ENCODE measurements at places on chromosomes 5 and 9.
A peak's percentile ranks its signal among the peaks of the same experiment; 100 is the strongest.

DNA sequence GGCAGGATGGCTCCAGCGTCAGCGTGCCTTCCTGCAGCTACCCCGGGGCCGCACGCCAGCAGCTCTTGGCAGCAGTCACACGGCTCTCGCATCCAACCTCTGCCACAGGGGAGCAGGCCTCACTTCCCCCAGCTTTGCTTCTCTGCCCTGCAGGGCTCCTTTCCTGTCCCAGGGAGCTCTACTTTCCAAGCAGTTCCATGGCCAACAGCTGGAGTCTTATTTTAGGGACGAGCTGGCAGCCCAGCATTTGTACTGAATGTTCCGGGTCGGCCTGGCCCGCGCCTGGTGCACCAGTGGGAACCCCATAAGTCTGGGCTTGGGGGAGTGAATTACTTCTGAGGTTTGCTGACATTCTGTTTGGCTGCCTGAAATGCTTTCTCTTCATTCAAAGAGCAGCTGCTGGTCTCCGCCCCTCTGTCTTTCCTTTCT, 34.6 kb downstream of the GADD45G start:
- no peak for DNase-seq

- no peak for DNase-seq
Observed at GRCh38 chr5:43172779-43173178, 19.2 kb upstream of the NIM1K start.

GRCh38 chr9:123201083-123201482, 67.3 kb downstream of the STRBP start:
- DNase-seq, result no peak

DNA sequence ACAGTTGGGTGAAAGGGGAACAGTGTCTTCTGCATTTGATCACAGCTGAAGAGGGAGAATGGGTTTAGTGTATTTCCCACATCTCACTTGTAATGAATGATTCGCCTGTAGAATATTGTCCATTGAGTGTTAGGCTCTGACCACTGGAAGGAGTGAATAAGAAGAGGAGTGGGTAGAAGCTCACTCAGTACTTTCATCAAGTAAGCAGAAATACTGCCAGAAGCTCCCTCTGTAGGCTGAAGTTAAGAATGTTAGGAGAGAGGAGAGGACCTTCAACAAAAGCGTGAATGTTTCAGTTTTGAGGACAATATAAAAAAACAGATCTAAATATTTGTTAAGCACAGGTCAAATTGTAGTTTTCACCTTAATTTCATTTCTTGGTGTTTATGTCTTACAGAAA, 27.5 kb downstream of the FSD1L start:
- no peak for DNase-seq

DNA sequence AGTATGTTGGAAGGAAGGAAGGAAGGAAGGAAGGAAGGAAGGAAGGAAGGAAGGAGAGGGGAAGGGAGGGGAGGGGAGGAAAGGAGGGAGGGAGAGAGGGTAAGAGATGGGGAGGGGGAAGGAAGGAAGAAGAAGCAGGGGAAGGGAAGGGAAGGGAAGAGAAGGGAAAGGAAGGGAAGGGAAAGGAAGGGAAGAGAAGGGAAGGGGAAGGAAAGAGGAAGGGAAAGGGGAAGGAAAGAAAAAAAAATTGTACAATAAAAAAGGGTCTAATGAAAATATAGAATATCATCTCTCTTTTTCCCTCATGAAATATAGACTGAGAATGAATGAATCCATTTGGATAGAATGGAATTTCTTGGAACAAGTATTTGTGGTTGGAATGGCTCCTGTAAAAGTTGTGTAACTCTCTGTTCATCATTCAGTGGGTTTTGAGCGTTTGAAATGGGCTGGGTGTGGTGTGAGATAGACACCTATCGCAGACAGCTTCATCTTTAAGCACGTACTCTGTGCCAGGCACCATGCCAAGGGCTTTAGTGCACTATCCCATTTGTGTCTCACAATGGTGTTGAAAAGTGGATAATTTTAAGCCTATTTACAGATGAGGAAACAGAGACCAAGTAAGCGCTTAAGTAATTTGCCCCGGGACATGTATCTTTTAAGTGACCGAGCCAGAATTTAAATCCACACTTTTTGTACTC, 11.6 kb upstream of the PAPPA start:
- DNase-seq, result no peak

DNA sequence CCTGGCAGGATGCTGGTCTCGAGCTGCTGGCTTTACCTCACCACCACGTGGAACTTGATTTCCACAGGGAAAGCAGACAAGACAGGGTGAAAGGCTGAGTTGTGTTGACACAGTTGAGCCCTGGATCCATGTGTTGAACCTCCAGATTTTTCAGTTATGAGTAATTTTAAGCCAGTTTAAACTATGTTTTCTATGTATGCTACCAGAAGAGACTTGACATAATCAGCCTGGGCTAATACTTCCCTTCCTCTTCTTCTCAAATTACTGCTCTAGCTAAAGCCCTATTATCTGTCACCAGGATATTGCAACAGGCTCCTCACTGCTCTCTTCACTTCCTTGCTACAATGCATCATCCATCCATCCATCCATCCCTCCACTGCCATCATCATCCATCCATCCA, 12.0 kb upstream of the PHYKPL start:
- no peak for DNase-seq

DNA sequence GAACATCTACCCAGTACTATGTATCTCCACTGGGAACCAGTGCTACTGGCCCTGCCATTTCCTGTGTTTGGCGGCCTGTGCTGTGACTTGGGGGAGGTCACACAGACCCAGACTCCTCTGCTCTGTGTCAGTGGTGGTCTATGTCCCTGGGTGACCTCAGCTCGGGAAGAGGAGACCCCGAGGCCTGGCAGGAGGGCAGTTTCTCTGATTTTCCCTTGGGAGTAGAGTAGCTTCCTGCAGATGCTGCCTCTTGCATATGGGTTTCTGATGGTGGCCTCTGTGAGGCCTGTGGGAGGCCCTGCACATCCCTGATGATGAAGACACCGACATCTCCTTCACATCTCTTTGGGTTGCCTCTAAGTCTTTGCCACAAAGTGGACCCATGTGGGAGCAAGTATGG, 13.0 kb upstream of the SMIM32 start:
- no peak for DNase-seq

- DNase-seq, result no peak
Observed at GRCh38 chr9:111622626-111623025, 8.5 kb upstream of the DNAJC25 start.

DNA sequence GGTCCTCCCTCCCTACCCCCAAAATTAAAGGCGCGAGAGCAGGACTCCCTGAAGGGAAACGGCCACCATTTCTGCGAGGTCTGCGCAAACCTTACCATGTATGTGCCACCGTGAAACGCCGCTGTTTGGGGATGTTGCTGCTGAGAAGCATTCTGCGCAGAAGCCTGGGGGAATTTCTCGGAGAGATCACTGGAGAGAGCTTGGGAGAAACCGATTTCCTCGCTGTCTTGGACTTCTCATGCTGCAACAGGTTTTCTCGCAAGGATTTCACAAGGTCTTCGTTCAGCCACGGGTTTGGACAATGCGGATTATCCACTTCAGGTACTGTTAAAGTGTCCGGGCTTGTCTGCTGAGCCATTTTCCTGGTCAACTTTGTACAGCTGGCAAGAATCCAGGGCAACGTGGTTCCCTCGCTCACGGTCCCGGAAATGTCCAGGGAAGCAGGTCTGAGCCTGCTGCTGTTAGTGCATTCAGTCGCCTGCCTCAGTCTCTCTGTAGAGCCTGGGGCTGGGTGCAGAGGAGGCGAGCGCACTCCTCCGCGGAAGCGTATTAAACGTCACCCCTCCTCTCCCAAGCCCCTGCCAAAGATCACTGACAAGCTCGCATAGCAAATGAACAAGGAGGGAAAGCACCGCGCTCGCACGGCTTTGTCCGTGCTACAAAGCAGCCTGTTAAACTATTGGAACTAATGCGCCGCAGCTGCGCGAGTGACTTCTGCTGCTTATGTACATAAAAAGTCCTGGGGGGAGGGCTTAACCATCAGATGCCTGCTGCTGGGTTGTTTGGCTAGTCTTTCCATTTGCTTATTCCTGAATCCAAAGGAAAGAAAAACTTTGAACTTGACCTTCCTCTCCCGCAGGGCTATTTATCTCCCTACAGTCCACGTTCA, 125.1 kb downstream of the PDE4D start:
- DNase-seq, result peak; percentile 38

GRCh38 chr5:53426878-53427277, 53.6 kb upstream of the FST start:
- DNase-seq, result no peak

DNA sequence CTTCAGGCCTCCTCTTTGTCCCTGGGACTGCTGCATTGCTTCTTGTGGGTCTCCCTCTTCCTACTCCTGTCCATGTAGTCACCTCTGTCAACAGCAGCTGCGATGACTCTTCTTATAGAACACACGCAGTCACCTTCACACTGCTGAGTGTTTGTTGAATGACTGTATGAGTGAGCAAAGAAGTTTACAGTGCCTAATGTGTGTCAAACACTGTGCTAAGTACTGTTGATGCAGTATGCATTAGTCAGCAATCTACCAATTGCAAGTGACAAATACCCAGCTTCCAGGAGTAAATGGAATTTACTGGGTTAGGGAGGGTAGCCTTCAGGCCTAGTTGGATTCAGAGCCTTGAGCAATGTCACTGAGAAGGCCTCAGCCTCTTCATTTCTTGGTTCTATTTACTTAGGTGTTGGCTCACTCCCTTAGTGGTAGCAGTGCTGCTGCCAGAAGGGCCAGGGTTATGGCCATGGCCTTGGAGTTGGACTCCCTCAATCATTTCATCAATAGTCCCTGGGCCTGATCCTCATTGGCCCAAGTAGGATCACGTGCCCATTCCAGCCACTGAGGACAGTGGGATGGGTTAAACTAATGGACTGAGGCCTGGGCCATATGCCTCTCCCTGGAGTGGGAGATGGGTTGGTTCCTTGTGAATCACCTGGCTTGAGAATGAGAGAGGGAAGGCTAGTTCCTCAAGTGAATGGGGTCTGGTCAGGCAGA, 93.5 kb downstream of the RGS3 start:
- DNase-seq, result no peak

DNA sequence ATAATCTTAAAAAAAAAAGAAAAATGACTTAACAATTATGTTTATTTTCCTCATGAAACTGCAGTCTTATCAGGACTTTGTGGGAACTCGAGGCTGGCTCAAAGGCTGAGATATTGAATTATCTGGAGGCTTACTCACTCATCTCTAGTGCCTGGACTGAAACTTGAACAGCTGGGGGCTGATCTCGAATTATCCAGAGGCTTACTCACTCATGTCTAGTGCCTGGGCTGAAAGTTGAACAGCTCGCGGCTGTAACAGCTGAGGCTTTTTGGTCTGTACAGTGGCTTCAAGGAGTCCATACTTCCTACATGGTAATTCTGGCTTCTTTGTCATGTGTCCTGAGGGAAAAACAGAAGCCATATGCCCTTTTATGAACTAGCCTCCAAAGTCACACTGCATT, 371.9 kb downstream of the CETN3 start:
- no peak for DNase-seq

GRCh38 chr5:113448252-113448651, 13.5 kb upstream of the TSSK1B start:
- no peak for DNase-seq

DNA sequence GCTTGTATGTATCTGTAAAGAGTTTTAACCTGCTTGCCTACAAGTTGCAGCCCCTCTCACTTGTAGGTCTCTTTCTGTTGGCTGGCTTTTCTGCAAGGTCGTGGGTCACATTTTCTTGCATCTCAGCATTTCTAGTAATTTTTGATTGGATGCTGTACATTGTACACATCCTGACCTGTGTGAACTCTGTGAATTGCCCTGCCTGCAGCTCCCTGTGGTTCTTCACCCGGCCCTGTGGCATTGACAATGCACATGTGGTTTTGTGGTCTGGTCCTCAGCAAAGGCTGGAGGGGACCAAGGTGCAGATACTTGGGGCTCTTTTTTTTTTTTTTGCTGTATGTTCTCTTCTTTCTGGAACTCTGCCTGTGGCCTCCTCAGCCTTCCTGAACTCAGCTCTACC, 53.6 kb downstream of the WNK2 start:
- no peak for DNase-seq

- no peak for DNase-seq
Observed at GRCh38 chr5:134100283-134101091, 14.0 kb upstream of the TCF7 start.

DNA sequence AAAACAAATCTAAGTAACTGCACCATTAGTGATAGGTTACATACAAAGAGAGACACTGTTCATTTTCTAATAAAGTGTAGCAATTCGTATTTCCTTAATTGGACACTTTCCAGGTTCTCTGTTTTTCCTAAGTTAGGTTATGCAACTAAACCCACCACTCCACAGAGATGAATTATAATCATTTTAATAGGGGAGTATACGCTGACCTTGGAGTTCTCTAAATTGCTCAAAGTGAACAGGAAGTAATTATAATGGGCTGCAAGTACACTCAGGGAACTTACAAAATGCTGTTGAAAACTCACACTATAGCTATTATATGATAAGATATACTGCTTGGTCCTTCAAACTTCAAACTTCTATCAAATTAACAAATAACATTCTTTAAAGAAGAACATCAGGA, 18.2 kb upstream of the ADCY2 start:
- DNase-seq, result no peak

DNA sequence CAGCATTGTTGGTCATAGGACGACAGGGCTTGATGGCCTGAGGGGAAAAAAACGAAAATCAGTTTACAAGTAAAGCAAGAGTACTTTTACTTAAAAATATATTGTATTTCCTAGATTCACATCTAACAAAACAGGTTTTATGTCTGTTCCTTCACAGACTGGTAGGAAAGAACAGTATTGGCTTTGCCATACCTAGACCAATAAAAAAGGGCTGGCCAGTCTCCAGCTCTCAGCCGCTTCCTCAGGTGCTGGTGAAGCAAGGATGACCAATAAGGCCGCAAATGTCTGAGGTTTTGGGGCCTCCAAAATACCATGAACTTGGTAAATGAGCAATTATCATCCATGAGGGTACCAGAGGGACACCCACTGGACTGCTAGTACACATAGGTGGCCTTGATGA, 36.6 kb downstream of the DROSHA start:
- no peak for DNase-seq

- DNase-seq, result no peak
Observed at GRCh38 chr9:91726406-91727100, 223.5 kb downstream of the ROR2 start.

- DNase-seq, result no peak
Observed at GRCh38 chr9:97307091-97307490, 368 bp upstream of the CCDC180 start.

GRCh38 chr9:78298046-78298765, 1.3 kb downstream of the PSAT1 start:
- DNase-seq, result no peak

GRCh38 chr5:74196233-74196632, 444.3 kb downstream of the ENC1 start:
- no peak for DNase-seq

DNA sequence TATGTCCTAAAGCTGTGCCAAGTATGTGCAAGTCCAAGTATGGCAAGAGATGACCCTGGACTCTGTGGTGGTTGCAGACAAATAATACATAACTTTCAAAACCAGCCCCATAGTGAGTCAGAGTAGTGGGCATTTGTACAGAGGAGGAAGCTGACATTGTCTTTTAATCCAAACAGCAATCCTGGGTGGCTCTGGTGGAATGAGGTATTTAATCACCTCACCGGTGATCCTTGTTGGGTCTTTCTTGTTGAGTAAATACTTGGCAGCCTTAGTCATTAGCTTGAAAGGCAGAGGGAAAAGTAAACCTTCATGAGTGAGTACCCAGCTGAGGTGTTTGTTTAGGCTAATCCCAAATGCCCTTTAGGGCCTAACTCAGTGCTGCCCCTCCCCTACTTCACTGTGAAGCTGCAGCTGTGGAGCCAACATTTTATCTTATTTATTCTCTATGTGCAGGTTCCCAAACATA, 148.7 kb upstream of the SLC12A2 start:
- DNase-seq, result peak; percentile 63

GRCh38 chr9:6977761-6978160, 220.0 kb downstream of the KDM4C start:
- no peak for DNase-seq

GRCh38 chr9:84271921-84272556, 68.5 kb downstream of the SLC28A3 start:
- DNase-seq, result no peak
